Inflammatory macrophage treated with lipopolysaccharide for 1 hour (primary cell): ENCODE measurements at places on chromosomes 7 and 10.
A peak's percentile ranks its signal among the peaks of the same experiment; 100 is the strongest.

DNA sequence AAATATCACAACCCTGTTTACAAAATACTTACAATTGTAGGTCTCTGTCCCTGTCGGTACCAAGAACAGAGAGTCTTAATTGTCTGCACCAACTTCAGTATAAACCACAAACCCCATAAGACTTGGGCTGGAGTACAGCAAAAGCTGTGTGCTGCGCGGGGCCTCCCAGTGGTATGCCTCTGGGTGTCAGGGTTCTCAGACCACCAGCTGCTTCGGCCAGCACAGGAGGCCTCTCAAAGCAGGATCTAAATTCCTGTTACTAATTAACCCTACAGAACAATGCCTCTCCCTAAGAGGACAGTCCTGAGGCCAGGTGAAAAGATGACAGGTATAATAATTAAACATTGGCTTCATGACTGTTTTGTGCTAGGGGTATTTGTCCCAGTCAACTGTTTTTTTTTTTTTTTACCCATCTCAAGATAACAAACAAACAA is 957 bp upstream of the SVIL start:
- DNase-seq: no peak

DNA sequence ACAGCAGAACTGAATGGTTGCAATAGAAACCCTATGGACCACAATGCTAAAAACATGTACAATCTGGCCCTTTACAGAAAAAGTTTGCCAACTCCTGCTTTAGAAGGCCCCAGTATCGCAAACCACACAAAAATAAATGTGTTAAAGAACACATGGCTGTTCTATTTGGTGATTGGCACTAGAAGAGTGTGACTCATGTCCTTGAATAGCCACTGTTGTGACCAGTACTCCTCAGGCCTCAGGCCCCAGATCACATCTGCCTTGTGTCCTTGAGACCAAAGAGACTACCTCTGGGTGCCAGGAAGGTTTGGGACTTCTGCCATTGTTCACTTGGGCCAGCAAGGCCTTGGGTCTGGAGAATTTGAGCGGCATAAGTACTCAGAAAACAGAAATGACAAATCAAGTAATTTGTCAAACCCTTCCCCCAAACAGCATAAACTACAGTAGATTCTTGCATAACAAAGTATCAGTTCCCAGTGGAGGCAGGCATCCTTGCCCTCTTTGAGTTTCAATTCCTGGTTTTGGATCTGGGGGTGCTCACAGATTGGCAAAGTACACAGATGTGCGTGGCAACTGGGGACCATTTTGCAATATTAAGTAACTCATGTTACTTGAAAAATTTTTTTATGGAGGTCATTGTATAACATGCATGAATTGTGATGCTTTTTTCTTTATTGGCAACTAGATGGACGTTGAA is 50.2 kb downstream of the MTURN start:
- DNase-seq: peak; percentile 97

GRCh38 chr7:43044511-43044910 is 67.9 kb upstream of the HECW1 start:
- DNase-seq: no peak

DNA sequence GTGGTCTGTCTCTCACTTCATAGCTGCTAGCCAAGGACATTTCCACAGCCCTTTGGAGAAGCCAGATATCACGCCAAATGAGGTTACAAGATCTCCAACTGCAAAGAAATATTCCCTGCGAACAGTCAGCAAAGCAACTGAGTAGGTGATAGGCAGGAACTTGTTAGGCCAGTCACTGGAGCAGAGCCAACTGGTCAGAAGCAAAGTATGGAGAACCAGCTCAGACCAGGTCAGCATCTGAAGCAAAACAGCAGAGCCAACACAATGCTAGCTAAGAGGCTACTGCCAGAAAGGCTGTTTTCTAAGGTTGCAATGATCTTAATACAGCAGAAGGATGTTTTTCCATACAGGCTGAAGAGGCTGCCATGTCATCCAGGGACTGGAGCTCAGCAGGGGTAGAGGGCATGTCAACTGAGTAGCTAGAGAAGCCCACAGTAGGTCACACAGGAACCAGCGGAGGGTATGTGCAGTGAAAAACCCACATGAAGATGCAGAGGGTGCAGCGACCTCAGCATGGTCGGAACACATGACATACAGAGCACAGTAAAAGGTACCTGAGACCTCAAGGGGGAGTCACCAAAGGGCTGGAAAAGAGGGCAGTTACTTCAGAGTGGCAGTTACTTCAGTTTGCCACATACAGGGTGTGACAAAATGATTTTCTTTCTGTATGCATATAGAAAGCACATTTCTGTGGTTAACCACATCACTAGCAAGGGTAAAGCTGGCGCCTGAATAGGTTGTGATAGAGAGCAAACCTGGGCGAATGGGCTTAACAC is 8.9 kb downstream of the SEC31B start:
- DNase-seq: no peak
